ENCODE measurements at places on chromosomes 13 and 19. TPM values are rescaled to one million over a fixed set of nuclear protein-coding genes. Genes with fewer than 3 reads are reported as not detected.

GRCh38 chr13:65347420-65348030 is 1882.6 kb downstream of the PCDH9 start:
- no peak for DNase-seq

The KDELR1 gene
- total RNA-seq = 68.7 TPM

GRCh38 chr13:60869941-60870613 is 473.1 kb downstream of the TDRD3 start:
- no peak for DNase-seq

DNA sequence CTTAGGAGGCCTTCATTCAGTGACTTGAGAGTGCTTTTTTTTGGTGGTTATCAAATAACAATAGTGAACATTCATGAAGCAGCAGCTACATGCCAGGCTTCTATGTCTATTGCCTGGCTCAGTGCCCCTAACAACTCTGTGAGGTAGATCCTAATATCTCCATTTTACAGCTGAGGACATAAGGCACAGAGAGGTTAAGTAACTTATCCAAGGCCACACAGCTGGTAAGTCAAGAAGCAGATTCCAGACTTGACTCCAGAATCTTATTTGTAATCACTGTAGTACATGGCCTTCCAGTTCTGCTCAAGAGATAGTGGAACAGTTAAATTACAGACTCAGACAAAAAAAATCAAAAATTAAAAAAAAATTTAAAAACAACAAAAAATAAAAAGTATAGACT is 26.8 kb downstream of the CKM start:
- no peak for DNase-seq

DNA sequence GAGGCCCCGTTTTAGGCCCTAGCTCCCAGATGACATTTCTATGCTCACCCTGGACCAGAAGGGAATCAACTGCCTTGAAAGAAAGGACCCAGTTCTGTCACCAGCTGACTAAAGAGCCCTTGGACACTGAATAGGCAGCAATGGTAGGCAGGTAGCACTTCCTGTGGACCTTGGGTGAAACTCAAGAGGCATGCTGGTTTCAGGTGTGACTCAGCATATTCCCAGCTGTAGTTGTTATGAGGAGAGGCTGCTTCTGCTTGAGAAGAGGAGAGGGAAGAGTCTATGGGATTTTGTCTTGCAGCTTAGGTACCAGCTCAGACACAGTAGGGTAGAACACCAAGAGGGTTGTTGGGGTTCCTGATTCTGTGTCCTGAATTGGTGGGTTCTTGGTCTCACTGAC is 37.9 kb upstream of the HTR2A start:
- no peak for DNase-seq

DNA sequence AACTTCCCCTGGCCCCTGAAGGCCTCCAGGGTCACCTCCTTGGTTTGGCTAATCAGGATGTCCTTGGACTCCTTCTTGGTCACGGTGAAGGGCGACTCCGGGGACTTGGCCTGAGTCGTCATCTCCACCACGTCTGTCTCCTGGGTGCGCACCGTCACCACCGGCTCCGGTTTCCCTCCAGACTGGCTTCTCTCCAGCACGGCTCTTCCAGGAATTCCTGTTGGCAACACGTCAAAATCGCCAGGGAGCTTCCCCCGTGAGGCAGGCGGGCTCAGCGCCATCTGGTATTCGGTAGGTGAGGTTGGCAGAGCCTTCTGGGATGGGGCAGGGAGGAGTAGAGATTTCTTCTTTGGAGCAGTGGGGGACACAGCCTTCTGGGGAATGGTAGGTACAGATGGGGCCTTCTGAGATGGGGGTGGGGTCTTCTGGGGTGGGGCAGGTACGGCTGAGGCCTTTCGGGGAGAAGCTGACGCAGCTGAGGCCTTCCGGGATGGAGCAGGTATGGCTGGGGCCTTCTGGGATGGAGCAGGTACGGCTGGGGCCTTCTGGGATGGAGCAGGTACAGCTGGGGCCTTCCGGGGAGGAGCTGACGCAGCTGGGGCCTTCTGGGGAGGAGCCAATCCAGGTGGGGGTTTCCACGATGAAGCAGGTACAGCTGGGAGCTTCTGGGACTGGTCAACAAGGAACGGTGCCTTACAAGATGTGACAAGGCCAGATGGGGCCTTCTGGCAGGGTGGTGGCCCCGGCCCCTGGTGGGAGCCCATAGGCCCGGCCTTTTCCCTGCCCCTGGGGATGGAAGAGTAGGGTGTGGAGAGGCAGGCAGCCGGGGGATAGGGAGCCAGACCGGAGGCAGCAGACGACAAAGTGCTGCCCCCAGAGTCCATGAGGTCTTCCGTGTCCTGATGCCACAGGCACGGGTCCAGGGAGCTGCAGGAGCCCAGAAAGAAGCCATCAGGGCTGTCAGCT is 3.8 kb downstream of the GARIN5B start:
- DNase-seq = no peak

The YJEFN3 gene
- 1.8 TPM for total RNA-seq

GRCh38 chr13:37290716-37291505 is 185.4 kb upstream of the CSNK1A1L start:
- DNase-seq = no peak

DNA sequence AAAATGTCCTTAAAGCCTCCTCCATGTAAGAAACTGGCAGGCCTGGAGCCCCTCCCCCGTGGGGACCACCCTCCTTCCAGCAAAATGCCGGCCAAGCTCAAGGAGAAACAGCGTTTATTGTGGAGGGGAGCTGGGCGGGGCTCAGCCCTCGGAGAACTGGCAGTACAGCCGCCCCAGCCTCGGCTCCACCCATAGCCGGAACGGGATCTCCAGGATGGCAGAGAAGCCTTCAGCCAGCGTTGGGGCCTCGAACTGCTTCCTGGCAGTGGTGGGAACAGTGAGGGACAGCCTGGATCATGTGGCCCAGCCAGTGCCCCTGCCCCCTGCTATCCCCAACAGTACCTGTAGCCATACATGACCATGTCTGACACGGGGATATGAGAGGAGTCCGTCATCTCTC is 6.3 kb downstream of the PNKP start:
- no peak for DNase-seq

The KASH5 gene
- total RNA-seq = not detected

GRCh38 chr13:41502673-41503072 is 45.3 kb downstream of the RGCC start:
- DNase-seq = no peak

The ZNF701 gene
- total RNA-seq = 38.8 TPM

The PTGIR gene
- 2.6 TPM for total RNA-seq

The ZNF667 gene
- 14.6 TPM for total RNA-seq

DNA sequence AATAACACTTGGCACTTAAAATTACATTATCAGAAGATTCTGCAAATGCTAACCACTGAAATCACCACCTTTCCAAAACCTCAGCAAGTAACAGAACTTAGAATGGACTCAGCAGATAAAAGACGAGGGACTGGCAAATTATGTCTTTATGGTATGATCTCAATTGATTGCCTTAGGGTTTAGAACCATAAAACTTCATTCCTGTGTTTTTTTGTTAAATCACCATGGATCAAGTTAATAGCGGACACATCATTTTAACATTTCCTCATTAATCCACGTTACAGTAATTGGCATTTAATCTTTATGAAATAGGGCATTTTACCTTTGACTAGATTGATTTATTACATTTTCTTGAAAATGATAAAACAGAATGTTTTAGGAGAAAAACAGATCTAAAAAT is 2070.3 kb downstream of the PCDH9 start:
- no peak for DNase-seq

DNA sequence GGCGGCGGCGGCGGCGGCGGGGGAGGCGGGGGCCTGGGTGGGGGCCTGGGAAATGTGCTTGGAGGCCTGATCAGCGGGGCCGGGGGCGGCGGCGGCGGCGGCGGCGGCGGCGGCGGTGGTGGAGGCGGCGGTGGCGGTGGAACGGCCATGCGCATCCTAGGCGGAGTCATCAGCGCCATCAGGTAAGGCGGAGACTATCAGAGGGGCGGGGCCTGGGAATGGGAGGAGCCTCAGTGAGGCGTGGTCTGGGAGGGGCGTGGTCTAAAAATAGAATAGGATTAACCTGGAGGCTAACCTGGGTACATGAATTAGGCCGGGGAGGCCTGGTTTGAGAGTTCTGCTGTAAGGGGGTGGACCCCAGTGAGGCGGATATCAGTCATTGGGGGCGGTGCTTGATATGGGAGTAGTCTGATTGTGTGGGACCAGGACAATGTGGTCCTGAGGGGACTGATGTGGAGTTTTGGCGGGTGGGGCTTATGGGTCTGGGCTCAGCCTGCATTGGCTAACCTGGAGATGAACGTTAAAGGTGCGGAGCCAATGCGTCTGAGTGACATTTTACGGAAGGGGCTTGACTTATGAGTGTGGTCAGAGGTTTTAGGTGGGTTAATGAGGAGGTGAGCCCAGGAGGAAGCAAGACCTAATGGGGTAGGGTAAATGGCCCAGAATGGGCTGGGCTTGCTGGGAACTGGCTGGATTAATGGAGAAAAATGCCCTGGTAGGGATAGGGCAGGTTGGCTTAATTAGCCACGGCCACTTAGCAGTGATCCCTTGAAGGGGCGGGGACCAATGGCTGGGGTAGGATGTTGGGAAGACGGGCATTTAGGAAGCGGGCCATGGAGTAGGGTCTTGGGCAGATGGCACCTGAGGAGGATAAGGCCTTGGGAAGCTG is 1.4 kb downstream of the CAPNS1 start:
- no peak for DNase-seq

GRCh38 chr13:27339299-27339698 is 68.7 kb downstream of the RASL11A start:
- DNase-seq = no peak

DNA sequence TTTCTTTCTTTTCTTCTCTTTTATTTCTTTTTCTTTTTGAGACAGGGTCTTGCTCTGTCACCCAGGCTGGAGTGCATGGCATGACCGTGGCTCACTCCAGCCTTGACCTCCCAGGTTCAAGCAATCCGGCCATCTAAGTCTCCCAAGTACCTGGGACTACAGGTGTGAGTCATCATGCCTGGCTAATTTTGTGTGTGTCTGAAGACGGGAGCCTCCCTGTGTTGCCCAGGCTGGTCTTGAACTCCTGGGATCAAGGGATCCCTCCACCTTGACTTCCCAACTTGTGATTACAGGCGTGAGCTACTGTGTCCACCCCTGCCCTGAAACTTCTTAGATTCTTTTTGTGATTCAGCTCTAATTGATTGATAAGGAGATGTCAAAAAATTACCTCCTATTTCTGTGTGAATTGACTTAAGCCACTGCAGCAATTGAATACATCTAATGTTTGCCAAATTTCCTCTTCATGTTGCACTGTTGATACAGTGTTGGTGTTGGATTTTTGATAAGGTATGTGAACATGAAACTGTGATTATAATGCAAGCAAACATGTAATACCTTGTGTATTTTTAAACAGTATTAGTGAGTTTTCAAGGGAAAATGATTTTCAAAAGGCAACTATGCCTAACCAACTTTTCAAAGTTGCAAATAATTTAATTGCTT is 22.6 kb downstream of the KLF5 start:
- no peak for DNase-seq

The JSRP1 gene
- total RNA-seq = 1.6 TPM
